ENCODE measurements at places on chromosomes 7 and 10. TPM values are rescaled to one million over a fixed set of nuclear protein-coding genes. Genes with fewer than 3 reads are reported as not detected.

DNA sequence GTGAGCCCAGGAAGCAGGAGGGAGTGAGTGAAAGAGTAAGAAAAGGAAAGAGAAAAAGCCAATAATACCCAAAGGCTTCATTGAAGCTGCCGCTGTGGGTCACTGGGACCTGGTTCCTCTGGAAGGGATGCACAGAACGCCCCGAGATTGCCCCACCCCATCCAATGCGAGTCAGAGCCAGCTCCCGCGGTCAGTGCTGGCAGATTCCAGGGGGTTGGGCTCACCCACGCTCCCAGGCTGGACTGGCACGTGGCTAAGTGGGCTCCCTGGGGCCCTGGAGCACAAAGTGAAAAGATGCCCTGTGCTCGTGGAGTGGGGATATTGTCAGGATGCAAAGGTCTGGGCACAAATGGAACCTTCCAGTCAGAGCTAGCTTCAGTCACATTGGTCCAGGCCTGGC, 117.0 kb downstream of the OAT start:
- no peak for DNase-seq

DNA sequence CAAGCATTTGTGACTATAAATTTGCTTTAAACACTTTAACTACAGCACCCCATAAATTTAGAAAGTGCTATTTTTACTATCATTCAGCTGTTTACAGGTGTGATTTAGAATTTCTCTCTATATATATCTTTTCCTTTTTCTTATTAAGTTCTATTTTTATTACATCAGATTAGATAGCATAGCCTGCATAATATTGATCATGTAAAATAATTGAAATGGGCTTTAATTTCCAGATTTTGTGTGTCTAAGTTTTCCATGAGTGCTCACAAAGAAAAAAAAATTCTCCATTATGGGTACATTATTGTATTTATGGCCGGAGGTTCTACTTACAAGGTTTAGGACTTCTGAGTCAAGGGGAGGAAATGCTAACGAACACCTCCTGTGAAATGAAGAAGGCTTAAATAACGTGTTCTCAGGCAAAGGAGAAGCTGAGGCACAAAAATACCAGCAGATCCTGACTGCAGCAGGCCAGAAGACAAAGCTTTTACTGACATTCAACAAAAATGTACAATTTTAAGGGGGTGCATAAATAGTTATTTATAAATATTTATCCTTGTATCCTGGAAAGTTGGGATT, 114.2 kb downstream of the RNF133 start:
- DNase-seq, result no peak

RELN gene
- 1.1 TPM for total RNA-seq

GOLGA7B gene
- total RNA-seq, result 6.7 TPM

GRCh38 chr7:9201928-9202327, 768.5 kb downstream of the NXPH1 start:
- DNase-seq, result no peak

- no peak for DNase-seq
These were observed 19.3 kb downstream of the MYO1G start for GRCh38 chr7:44959433-44959951.

DNA sequence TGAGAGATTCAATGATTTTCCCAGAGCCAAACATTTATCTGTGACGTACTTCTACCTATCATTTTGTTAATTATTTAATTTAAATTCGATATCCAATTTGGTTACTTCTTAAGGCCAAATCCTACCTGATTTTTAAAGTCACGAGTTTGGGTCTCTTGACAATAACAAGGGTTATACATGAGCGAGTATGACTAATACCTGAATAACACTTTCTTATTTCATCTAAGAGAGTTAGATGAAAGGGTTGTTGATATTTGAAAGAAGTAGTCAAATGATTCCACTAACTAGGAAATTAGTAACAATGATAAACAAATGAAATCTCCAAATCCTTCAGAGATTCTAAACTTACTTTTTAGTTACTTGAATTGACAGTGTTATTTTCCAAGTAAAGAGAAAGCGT, 1086.9 kb downstream of the XPNPEP1 start:
- no peak for DNase-seq

DNA sequence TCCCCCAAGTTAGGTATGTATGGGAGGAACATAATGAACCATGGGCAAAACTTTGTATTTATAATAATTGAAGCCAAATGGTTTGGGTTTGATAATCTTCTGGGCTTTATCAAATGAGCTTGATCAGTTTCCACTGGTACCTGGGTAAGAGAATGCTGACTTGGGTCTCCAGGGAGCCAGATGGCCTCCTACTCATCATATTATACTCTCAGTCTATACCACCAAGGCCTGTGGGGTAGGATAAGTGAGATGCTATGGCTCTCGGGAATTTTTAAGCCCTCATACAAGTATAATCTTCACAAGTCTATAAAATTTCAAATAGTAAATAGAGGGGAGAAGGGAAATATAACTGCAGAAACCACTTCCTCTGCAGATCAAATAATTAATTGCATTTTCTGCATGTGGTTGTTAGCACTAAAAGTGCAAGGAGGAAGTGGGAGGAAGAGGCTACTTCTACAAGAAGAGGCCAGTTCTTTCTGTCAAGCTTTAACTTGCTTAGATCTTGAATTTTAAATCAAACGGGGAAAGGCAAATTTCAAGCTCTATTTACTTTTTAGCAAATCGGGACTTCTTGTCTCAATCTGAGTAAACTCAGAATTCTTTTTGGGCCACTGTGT, 349.0 kb downstream of the SORCS1 start:
- no peak for DNase-seq

DNA sequence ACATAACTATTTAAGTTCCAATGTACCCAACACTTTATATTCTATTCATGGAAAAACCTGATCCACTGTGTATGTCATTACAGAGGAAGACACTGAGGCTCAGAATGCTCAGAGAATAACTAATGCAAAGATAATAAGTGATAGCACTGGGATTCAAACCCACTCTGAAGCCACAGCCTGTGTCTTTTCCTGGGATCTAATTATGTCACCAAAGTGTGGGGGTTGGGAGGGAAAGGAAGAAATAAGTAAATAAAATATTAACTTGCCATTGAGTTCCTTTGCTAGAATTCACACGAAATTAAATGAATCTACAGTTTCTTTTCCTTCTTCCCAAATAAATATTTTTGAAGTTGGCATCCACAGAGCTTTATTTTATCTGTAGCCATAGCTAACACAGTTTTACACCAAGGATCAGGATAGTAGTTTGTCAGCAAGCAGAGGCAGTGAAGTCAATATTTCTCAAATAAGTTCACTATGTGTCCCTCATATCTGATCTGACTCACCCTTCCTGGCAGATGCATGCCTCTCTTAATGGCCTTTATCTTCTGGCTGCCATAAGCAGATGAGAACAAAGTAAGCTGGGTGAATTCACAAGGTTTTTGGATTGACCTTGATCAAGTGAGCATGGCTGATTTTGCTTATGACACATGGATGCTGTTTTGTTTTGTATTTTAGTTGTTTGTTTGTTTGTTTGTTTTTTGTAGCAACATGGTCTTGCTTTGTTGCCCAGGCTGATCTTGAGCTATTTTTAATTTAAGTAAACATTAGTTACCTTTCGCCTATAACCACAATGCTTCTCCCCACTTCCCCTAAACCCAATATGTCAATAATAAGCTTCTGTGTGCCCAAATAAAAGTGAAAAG, 6.3 kb downstream of the RAPGEF5 start:
- no peak for DNase-seq

DNA sequence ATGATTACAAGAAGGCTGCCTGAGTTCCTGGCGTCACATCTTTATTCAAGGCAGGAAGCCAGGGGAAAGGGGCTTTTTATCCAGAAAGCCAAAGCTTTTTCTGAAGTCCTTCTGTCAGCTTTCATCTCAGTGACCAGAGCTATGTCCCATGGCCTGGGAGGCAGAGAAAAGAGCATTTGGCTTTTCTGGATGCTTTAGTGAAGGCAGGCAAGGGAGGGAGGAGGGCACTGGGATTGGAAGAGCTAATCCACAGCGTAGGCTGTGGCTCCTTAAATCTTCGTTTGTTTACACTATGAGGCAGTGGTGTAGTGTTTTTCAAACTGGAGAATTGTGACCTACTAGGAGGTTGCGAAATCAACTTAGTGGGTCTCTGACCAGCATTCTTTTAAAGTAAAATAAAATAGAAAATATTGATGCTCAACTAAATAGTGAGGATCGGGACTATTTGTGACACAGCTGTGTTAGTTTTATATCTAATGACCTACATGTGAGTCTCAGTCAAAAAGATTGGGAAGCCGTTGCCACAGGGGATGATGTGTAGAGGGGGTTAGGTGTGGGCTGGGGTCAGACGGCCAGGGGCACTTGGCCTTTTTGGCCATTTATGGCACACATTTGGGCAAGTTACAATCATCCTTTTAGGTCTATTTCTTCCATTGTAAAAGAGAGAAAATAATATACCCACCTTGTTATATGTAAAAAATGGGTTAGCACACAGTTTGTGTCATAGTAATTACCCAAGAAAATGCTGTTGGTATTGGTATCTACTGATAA, 14.1 kb downstream of the CRYGN start:
- no peak for DNase-seq

- no peak for DNase-seq
These were observed 40.6 kb downstream of the GHRHR start for GRCh38 chr7:31004393-31004792.

DNA sequence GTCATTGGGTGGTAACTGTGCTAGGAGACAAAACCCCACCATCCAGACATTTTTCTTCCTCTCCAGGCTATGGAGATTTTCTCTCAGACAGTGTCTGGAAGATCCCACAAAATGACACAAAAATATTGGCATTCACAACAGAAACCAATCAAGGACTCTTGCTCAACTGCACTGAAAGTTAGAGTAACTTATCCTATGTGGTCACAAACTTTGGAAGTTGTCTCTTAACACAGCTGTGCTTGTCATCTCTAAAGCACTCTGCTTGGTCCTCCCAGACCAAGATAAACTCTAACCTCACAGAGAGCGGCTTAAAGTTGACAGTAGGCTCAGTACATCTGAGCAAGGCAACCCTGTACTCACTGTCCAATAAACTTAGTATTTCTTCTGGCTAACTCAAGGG, 74.9 kb downstream of the AKR1C4 start:
- DNase-seq, result no peak

UCN3 gene
- not detected for total RNA-seq

GRCh38 chr7:43364391-43364790, 218.5 kb upstream of the STK17A start:
- no peak for DNase-seq

Measured in right cardiac atrium (tissue), 5 donors.